ENCODE measurements at places on chromosomes 5 and 9.
A peak's percentile ranks its signal among the peaks of the same experiment; 100 is the strongest.

DNA sequence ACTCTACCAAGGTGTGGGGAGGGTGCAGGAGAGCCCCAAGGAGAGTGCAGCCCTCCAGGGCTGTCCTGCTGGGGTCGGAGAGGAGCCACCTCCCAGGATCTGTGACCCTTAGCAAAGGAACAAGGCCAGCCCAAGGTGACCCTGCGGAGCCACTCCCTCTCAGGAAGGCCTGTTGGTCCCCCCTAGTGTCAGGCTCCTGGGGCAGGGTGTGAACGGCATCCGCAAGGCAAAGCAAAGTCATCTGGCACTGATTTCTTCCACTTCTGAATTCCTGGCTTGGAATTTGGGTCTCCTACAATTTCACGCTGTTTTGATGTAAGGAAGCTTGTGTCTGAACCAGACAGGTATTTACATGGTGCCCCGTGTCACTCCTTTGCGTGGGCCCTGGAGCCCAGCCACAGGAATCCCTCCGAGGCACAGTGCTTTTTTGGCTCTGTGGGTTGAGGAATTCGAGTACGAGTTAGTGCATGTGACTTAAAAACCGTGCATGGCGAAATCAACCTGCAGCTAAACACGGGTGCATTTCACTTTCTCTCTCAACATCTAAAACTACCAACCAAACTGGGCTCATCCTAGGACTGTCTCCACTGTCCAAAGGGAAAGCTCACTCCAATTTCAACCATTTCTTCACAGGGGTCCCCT lies 24.5 kb upstream of the GFPT2 start:
- DNase-seq = no peak

GRCh38 chr9:108244686-108245085 lies 611.1 kb downstream of the ACTL7B start:
- DNase-seq = no peak

DNA sequence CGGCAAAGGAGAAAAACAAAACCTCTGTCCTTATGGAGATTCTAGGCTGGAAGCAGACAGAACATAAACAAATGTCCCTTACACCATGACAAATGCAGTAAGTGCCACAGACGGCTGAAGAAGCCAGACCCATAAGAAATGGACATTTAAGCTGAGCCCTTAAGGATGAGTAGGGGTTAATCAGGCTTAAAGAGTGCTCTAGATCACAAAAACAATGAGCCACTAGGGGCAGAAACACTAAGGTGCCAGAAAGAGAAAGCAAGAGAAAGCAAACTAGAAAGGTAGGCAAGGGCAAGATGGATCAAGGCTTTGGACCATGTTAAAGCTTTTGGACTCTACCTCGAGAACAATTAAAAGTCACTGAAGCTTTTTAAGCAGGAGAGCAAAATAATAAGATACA lies 326.9 kb upstream of the WWC1 start:
- DNase-seq = no peak

DNA sequence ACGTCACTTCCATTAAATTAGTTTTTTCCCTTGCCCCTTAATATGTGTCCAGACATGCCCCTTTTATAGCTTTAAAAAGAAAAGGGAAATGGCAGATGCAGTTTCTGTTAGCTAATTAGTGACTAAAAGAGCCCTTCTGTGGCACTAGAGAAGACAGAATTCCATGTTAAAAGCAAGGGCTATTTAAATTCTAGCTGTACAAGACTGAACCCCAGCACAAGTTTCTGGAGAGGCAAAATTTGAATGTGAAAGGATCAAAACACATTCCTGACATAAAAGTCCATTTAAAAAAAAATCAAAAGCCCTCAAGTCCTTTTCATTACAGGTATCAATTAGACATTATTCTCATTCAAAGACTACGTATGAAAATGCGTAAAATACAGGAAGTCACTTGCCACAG lies 78.7 kb downstream of the HAPLN1 start:
- DNase-seq = no peak

GRCh38 chr9:94720846-94721549 lies 5.5 kb upstream of the AOPEP start:
- no peak for DNase-seq

- DNase-seq = no peak
These were observed 379.3 kb downstream of the CDH12 start for GRCh38 chr5:22473886-22474285.

- DNase-seq = no peak
These were observed 51.8 kb upstream of the TGFBR1 start for GRCh38 chr9:99052815-99053715.

DNA sequence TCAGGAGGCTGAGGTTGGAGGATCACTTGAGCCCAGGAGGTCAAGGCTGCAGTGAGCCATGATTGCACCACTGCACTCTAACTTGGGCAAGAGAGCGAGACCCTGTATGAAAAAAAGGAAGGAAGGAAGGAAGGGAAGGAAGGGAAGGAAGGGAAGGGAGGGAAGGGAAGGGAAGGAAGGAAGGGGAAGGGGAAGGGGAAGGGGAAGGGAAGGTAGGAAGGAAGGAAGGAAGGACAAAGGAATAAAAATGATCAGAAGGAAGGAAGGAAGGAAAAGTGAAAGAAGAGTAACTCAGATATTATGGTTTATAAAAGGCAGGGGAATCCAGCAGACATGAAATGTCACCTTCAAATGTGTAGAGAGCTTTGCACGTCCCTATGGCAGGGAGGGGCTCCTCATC lies 64.4 kb downstream of the USP20 start:
- DNase-seq = no peak

DNA sequence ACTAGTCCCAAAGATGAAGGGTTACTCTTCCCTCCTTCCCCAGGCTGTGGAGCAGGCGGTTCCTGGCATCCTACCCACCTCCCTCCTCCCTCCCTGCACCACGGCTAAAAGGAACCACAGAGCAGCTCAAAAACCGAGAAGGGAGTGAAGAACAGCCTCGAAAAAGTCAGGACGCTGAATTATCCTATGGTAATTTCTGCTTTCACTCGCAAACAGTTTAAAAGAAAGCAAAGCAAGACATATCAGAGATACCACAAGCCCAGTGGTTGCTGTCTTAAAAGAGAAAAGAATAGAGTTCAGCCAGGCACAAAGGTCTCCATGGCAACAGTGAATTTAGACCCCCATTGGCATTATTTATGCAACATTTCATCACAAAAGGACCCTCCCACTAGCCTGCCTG lies 315.4 kb downstream of the CTNND2 start:
- DNase-seq = no peak

DNA sequence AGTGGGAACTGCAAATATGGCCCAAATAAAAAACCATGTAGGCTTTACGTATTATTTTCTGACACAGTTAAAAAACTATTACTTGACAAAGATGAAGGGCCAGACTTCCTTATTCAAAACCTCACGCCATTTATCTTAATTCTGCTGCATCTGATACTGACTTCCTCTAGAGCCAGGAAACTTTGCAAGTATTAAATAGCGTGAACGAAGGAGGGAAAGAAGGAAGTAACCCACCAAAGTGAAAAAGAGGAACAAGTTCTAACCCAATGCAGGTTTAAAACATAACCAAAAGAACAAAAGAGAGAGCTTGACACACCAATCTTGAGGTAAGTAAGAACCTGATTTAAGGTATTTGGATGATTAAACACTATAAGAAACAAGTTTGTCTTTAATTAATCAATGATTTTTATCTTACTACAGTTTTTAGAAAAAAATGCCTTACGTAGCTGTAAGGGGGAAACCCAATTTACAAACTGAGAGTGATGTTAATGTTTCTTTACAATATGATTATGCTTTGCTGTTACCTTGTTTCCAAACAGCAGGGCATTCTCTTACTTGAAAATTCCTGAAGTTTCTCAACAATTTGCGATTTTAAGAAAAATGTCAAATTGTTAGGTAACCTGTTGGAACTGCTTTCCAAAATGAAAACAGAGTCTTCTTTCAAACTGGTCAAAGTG lies at the start of gene GAPT:
Gene GAPT (plus strand): TSS at position 220 of the 677 bp plus-strand sequence. CDS start 3,102 bp downstream, outside the sequence.
- DNase-seq = peak; percentile 15

DNA sequence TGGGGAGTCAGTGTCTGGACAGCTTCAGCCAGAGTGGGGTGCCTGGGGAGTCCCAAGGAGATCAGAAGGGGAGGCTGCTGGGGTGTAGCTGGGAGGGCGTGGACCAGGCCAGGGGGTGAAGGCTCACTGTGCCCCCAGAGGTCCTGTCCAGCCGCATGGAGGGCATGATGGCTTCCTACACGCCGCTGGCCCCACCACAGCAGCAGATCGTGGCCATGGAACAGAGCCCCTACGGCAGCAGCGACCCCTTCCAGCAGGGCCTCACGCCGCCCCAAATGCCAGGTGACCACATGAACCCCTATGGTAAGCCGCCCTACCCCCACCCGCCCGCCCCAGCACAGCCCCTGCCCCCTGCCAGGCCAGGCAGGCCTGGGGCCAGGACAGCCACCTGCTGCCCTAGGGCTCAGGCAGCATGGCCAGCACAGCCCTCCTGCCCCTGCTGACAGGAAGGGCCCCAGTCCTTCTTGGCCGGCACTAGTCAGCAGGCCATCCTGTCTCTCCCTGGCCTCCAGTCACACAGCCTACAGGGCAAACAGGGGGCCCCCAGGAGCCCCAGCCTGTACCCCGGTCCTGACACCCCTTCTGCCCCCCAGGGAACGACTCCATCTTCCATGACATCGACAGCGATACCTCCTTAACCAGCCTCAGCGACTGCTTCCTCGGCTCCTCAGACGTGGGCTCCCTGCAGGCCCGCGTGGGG lies 82.1 kb downstream of the LMX1B start:
- DNase-seq = no peak

- no peak for DNase-seq
These were observed 12.0 kb downstream of the INIP start for GRCh38 chr9:112705768-112706427.

- peak; percentile 64 for DNase-seq
These were observed 33.5 kb downstream of the SEMA4D start for GRCh38 chr9:89464300-89464901.

GRCh38 chr5:3320317-3320875 lies 275.2 kb upstream of the IRX1 start:
- no peak for DNase-seq

DNA sequence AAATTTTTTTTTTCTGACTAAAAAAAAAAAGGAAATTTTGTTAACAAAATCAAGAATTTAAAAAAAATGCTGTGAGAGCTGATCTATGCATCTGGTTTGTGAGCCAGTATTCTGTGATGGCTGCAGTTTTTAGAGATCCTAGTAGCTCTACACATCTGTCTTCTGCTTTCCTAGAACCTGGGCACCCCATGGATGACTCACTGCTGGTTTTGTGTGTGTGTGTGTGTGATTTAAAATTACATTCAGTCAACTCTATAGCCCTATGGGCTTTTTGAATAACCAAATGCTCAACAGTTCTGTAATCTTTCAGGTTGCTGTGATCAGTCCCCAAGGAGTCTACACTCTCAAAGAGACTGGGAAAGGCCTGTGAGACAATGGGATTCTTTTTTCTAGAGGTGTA lies 2.5 kb upstream of the PSMD5 start:
- no peak for DNase-seq

GRCh38 chr5:73792687-73793320 lies 166.8 kb downstream of the ARHGEF28 start:
- peak; percentile 57 for DNase-seq

DNA sequence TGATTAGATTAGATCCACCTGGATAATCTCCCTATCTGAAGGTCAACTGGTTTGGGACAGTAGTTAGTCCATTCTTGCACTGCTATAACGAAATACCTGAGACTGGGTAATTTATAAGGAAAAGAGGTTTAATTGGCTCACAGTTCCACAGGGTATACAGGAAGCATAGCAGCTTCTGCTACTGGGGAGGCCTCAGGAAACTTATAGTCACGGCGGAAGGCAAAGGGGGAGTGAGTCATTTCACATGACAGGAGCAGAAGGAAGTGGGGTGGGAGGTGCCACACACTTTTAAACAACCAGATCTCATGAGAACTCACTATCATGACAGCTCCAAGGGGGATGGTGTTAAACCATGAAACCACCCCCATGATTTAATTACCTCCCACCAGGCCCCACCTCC lies 9.9 kb downstream of the C9orf40 start:
- DNase-seq = no peak

GRCh38 chr5:68529581-68529980 lies 314.0 kb downstream of the PIK3R1 start:
- no peak for DNase-seq

All from GM13976 (cell line).